Inflammatory macrophage treated with lipopolysaccharide for 4 hours (primary cell): ENCODE measurements at places on chromosomes 6 and 20.

DNA sequence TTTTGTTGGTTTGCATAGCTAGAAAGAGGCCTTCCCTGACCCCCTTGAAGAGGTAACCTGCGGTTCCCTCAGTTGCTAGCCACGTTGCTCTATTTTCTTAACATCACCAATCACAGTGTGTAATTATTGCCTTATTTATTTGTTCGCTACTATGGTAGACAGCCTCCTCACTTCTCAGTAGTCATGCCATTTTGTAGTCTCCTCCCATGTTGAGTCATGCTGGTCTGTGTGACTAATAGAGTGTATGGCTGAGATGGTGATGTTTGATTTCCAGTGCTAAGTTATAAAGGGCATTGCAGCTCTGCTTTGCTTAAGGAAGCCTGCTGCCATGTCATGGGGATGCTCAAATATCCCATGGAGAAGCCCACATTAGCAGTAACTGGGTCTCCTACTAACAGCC is 236.6 kb upstream of the CHD6 start:
- no peak for DNase-seq

DNA sequence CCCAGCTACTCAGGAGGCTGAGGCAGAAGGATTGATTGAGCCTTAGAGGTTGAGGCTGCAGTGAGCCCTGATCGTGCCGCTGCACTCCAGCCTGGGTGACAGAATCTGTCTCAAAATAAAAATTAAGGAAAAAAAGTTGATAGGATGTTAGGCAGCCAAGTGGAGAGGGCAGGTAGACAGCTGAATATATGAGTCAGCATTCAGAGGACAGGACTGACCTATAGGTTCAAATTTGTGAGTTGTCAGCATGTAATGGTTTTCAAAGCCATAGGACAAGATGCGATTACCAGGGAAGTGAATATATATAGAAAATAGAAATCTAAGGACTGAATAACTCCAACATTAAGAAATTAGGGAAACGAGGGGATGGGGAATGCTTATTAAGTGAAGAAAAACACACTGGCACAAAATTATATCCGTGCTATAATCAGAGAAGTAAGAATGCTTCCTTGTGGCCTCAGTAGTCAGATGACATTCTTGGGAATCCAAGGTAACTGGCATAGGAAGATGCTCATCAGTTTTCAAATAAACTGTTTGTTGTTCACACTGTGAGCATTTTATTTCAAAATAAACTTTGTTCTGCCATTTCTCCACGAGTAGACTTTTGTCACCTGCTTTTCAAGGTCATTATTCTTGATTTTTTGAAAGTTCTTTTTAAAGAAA is 64.0 kb upstream of the VSTM2L start:
- DNase-seq, result no peak

- no peak for DNase-seq
Observed at GRCh38 chr6:11908436-11909105, 103.5 kb upstream of the HIVEP1 start.

GRCh38 chr6:151209071-151209831 is 30.5 kb upstream of the AKAP12 start:
- DNase-seq, result no peak

GRCh38 chr20:63033794-63034709 is 27.3 kb upstream of the BHLHE23 start:
- DNase-seq, result no peak

- DNase-seq, result peak; percentile 82
Observed at GRCh38 chr20:50471231-50471630, 39.0 kb upstream of the PTPN1 start.
